CD8-positive, alpha-beta T cell (primary cell): ENCODE measurements at places on chromosomes 13 and 19.
A peak's percentile ranks its signal among the peaks of the same experiment; 100 is the strongest.

GRCh38 chr13:21736926-21737325, 66.1 kb downstream of the FGF9 start:
- no peak for DNase-seq

GRCh38 chr13:105231579-105231978, 1303.9 kb downstream of the EFNB2 start:
- DNase-seq = no peak

- peak; percentile 77 for DNase-seq
Observed at GRCh38 chr19:11481534-11482383, 913 bp upstream of the ELAVL3 start.

GRCh38 chr19:10682397-10683063, 18.7 kb upstream of the QTRT1 start:
- DNase-seq = no peak

DNA sequence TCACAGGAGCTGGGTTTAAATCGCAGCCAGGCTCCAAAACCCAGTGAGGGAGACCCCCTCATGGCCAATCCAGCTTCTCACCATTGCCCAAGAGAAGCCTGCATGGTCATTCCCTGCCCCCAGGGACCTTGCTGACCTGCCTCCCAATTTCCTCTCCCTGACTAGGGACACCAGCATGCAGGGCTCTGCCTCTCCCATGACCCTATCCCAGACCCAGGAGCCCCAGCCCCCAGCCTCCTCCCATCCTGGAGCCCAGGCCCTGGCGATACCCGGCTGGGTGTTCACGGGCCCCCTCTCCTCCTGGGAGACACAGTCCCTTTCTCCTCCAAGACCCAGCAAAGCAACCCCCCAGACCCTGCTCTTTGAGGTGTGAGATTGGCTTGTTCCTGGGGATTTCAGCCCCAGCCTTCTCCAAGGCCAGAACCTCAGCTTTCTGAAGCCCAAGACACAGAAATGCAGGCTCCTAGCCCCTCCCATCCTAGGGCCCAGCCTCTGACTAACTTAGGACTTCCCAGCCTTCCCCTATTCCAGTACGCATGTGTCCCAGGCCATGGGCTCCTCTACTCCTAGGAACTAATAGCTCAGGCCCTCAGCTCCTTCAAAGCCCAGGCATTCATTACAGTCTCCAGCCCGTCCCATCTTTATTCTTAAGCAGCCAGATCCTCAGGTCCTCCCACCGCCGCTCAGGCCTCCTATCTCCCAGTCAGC, 1.1 kb downstream of the GYS1 start:
- no peak for DNase-seq

GRCh38 chr19:4288091-4288777, 9.2 kb downstream of the SHD start:
- DNase-seq = no peak

DNA sequence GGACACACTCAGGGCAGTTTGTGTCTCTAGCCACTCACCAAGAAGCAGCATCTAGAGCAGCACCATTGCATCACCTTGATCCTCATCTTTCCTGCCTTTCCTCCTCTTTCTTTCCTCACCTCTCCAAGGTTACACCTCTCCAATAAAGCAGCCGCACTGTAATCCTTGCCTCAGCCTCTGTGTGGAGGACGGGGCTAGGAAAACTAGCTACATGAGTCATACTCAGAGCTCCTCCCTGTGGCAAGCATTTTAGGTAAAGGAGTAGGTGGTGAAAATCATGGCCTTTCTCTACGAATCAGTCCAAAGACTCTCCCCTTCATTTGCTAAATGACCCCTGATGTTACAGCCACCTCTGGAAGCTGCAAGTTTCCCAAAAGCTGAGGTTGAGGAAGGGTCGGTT, 108.9 kb downstream of the DNAJC15 start:
- no peak for DNase-seq

- no peak for DNase-seq
Observed at GRCh38 chr19:41328157-41328841, 18.3 kb downstream of the CCDC97 start.

GRCh38 chr13:25266706-25267105, 20.6 kb downstream of the MTMR6 start:
- no peak for DNase-seq
